ENCODE measurements at places on chromosomes 5 and 9.

DNA sequence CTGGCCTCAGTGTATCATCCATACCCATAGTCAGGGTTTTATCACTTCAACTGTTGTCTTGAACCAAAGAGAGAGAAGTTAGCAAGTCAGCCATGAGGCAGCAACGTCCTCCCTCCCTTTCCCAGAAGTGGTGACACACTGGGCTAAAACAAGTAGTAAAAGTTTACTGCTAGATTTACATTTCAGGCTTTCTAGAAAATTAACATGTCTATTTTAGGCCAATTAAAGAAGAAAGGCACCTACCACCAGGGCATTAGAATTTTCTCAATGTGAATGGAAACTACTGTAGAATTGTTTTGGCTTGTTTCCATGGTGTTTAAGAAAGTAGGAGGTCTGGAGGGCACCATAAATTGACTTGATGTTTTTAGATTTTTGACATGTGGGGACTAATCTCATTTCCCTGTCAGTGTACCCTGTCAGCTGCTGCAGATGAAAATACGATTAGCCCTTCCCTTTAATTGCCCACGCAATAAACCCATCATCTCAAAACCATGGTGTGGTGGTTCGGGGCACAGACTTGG is 121.8 kb upstream of the ELL2 start:
- no peak for DNase-seq

GRCh38 chr5:65299861-65300260 is 181.9 kb downstream of the ADAMTS6 start:
- no peak for DNase-seq

DNA sequence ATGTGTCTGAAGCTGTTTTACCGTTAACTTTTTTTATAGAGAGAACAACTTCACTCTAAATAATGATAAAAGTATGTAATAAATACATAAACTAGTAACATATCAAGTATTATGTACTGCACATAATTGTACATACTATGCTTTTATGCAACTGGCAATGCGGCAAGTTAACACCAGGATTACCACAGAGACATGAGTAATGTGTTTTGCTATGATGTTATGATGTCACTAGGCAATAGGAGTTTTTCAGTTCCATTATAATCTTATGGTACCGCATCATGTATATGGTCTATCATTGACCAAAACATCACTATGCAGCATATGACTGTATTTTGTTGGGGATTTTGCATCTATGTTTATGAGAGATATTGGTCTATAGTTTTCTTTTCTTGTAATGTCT is 326.4 kb upstream of the TARS1 start:
- DNase-seq: no peak

DNA sequence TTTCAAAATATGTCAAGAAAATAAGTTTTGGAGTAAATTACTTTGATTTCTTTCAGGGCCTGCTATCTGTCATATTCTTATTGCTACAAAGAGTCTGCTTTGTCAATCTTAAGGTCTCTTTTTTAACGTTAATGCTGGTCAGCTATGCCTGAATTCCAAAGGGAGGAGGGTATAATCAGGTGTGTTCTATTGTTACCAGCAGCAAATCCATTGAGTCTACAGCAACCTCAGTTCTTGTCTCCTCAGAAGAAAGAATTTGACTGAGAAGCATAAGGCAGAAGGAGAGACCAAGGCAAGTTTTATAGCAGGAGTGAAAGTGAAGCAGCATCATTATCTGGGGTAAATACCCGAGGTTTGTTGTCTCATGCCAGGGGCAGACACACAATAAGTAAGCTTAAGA is 23.7 kb upstream of the MINAR2 start:
- DNase-seq: no peak

DNA sequence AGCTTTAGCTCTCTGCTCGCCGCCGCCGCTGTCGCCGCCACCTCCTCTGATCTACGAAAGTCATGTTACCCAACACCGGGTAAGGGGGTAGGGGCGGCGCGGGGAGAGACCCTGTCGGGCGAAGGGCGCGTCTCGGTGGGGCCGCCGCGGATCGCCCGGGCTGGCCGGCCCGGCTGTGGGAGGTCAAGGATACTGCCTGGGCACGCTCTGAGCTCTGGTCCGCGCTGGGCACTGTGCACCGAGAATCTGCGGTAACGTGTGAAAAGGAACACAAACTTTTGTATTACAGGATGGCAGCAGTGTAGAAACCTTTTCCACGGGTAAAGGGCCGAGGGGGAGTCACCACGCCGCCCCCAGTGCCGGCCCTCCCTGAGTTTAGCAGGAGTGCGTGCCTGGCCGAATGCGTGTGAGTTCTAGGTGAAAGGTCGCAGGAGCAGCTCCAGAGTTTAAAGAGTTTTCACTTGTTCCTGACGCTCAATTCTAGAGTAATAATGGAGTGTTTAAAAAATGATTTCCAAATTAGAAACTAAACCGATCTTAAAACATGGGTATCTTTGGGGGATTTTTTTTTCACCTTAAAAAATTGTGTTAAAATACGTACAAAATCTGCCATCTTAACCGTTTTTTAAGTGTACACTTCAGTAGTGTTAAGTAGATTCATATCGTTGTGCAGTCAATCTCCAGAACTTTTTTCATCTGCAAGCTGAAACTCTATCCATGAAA is at the start of gene HSDL2:
Gene HSDL2, plus strand, starts transcription at position 7 of the 723 bp plus-strand sequence. Its CDS starts 56 bp downstream, at position 63.
- no peak for DNase-seq

DNA sequence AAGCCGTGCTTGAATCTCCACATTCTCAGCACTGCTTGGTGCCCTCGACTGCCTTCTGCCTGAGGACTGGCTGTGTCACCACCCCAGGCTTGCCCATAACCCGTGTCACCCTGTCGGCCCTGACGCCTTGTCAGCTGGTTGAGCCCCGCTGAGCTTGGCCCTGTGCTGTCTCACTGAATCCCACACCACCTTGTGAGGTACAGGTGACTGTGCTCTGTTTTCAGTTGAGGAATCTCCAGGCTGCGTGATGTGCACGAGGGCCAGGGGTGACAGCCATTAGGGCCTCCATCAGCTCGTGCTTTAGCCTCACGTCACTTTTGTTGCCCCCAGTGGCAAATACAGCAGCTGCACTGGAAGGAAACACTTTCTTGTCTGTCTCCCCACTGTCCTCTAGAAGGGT is 90.7 kb downstream of the CACNA1B start:
- no peak for DNase-seq

DNA sequence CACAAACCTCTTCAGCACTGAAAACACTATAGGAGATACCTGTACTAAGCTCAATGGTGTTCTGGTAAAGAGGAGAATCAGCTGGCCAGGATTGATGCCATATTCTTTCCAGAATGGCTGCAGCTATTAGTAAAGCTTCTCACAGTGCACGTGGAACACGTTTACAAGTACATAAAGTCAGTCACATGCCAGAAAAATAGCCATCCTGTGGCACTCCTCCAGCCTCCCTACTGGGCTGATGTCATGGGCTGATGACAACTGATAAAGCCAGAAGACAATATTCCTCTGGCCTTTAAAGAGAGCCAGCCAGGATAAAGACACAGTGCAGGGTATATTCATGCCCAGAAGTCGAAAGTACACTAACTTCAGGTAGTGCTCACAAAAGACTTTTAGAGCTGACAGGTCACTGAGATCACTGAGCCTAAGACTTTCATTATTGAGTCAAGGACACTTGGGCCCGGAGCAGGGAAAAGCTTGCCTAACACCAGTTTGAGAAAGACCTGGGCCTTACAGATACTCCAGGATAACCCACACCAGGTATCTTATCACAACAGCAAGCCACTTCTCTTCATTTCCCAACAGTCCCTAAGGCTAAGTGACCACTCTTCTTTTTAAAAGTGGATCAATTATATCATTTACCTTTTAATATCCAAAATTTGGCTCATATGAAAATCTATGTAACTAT is 29.4 kb downstream of the ABITRAM start:
- no peak for DNase-seq

GRCh38 chr9:27945386-27945785 is 372.1 kb upstream of the C9orf72 start:
- no peak for DNase-seq

GRCh38 chr5:176769911-176770310 is 40.4 kb upstream of the UNC5A start:
- no peak for DNase-seq

GRCh38 chr5:39461007-39461682 is 36.4 kb upstream of the DAB2 start:
- no peak for DNase-seq

DNA sequence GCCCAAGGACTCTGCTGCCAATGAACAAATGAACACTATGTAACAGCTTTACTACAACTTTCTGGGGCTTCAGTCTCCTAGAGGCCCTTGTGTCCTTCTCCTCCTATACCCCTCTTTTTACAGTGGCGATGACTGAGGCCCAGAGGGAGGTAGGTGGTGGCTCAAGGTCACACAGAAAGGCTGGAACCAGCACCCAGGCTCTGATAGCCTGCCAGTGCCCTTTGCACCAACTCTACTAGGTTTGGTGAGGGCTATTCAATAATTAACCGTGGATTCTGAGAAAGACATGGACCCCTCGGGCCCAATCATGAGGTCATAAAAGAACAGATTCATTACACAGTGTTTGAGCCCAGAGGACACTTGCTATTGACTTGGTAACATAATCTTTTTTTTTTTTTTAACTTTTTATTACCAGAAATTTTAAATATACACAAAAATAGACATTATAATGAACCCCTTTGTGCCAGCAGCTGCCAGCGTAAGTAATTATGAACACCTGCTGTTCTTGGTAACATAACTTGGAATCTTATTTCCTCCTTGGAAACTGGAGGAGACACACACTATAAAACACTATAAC is 6.1 kb upstream of the ALDH1B1 start:
- DNase-seq: no peak

DNA sequence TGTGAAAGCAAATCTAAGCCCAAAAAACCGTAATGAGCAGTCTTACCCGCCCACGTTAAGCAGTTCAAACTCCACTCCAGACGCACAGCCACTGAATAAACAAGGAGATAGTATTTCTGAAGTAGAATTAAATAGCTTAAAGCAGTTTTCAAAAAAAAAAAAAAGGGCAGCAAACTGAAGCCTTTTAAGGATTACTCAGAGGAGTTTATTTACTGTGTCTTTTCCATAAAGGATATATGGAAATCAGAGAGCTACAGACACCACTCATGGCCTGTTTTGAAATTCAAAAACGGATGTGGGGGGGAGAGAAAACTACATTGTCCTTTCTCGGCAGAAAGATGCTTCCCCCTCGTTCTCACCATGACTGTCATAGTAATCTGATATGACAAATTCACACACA is 83.7 kb upstream of the IRX1 start:
- DNase-seq: no peak

GRCh38 chr5:139708434-139708861 is 60.3 kb downstream of the CXXC5 start:
- DNase-seq: no peak

Data from stimulated activated CD4-positive, alpha-beta T cell treated with anti-CD3 and anti-CD28 coated beads, Interleukin-4, amount 100 ng/mL, for 1 hour (primary cell).